RPMI8226 (cell line): ENCODE measurements at places on chromosomes 1 and 21.

GRCh38 chr1:32404946-32405345 lies 10.7 kb upstream of the BSDC1 start:
- DNase-seq, result no peak

- no peak for DNase-seq
Observed at GRCh38 chr21:43027846-43028731, 47.5 kb downstream of the CBS start.

DNA sequence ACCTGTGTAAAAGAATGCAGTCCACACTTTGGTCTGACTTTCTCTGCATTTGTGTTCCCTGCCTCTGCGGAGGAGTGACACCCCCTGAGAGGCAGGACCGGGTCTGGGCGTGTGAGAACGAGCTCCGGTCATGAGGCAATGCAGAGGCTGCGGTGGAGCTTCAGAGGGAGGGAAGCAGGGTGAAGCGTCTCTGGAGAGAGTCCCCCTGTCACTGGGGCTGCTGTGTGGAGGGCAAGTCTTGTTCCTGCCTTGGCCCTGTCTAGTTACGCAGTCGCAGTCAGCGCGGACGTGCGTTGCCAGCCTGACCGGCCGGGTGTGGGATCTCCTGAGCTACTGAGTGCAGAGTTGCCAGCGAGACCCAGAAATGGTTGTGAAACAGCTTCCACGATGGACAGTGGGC lies 48.5 kb downstream of the BACE2 start:
- no peak for DNase-seq

DNA sequence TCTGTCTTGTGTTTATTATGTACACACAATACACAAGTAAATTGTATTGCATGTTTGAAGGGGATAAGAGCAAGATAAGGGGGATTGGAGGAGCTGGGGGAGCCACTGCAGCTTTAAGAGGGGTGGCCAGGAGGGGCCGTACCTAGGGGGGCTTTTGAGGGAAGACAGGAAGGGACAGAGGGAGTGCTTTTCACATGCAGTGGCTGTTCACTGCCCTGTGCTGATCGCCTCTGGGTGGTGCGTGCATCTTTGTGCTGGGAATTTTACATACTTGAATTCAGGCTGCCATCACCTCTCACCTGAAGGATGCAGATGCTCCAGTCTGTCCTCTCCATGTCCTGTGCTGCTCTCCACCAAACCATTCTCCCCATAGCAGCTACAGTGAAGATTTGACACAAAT lies 179.5 kb downstream of the PTPRU start:
- no peak for DNase-seq

DNA sequence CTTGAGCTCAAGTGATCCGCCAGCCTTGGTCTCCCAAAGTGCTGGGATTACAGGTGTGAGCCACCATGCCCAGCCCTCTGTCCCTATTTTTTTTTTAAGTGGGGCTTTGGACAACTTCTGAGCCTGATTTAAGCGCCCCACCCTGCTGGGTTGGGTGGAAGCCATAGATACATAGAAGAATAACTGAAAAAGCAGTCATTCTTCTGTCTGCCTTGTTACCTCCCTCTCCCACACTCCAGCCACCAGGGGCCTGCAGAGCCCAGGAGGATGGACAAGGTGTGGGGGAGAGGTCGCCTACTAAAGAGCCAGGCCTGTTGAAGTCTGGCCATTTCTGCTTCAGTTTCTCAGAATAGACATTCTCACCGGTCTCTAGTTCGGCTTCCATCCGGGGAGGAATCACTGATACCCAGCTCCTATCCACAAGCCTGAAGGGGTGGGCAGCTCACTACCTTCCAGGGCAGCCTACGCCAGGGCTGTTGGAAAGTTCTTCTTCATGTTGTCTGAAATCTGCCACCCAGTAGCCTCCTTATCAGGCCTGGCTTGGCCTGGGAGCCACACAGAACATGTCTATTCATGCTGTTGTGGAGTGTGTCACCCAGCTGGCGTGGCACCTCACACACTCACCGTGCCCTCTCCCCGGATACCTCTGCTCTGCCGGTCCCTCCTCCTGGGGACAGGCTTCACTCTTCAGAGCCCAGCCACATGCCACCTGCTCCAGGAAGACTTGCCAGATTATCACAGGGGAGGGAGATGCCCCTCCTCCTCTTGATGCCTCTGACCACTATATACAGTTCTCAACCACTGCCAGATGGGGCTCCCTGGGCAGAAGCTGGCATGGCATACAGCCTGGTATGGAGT lies 27.7 kb downstream of the KNCN start:
- peak; percentile 43 for DNase-seq

GRCh38 chr1:180887841-180888240 lies 24.9 kb upstream of the KIAA1614 start:
- no peak for DNase-seq

DNA sequence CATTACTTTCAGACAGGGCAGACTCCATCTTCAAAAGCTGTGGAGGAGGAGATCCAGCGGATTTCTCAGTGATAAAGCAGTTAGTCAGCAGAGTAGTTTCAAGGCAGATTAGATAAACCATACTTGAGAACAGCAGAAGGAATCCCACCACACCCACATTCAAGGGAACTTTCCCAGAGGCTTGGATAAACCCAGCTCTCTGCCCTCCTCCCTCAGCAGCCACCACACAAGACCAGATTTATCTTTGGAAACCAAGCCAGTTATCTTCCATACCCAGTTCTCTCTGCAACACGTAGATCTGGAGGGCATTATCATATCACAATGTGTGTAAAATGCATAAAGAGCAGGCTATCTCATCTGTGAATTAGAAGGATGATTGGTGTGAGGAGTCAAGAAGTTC lies 40.2 kb downstream of the GFI1 start:
- no peak for DNase-seq

GRCh38 chr1:96557336-96557735 lies 164.2 kb upstream of the PTBP2 start:
- no peak for DNase-seq

DNA sequence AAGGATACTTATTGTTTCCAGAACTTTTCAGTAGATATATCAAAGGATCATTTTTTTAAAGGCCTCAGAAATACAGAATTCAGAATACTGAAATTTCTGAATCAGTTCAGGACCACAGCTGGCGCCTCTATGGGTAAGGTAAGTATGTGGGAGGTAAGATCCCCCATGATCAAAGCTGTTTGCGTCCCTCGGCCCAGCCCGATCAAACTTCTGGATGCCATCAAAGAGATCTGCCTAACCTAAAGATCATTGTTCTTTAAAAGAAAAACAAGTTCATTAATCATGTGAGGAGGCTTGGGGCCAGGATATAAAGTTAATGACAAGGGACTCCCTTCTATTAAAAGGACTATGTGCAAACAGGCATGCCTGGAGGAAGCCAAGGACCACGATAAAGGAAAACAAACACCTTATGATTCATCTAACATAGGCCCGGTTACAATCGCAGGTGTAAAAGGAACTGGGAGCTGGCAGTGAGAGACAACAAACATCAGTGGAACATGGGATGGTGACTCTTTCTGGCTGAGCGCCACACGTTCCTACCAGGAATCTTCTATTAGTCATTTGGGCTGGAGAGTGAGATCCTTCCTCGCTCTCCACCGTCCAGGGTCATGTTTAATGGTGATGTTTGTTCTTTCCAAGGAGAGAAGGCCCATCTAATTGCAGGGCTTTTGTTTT lies 2.8 kb upstream of the BACE2 start:
- DNase-seq, result no peak

GRCh38 chr1:44650159-44650831 lies 24.0 kb downstream of the TMEM53 start:
- no peak for DNase-seq

GRCh38 chr1:185427264-185427663 lies 110.2 kb upstream of the IVNS1ABP start:
- DNase-seq, result no peak

DNA sequence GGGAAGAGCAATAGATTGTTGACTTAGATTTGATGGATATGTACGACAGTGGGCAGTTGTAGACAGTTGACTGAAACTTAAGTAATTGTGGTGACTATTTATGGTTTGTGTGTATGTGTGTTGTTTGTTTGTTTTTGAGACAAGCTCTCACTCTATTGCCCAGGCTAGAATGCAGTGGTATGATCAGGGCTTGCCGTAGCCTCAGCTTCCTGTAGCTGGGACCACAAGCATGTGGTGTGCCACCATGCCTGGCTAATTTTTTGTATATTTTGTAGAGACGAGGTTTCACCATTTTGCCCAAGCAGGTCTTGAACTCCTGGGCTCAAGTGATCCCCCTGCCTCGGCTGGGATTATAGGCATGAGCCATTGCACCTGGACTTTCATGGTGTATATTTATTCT lies 9.8 kb downstream of the SDHC start:
- no peak for DNase-seq

DNA sequence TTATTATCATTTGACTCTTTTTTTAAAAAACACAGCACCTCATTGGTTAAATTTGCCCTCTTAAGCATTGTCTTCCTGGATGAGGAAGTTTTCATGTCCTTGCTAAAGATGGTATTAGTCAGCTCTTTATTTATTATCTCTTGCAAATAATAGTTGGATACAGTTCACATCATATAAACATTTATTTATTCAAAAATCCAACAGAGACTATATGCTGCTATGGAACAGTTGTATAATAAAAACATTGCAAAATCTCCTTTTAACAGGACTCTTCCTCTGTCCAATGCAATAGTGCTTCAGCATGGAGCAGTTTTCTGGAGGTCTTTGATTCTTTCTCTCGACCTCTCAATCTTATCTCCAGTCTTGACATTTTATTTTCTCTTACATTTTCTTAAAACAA lies 49.5 kb upstream of the VCAM1 start:
- no peak for DNase-seq

DNA sequence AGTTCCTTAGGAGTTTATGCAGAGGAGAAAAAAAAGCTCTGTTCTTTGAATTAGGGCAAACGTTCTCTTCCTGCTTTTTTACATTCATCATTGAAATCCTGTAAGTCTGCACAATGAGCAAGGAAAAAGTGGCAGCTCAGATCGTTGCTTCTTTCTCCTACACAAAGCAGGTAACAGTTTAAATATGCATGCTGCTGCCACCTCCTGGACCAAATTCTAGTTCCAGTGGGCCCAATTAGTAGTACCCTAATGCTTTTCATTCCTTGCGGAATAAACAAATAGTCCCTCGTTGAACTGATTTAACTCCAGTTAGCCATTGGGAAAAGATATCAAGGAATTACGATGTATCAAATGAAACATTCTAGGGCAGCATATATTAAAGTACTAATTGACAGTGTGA lies 20.1 kb downstream of the YTHDF2 start:
- DNase-seq, result no peak

GRCh38 chr1:218294546-218294945 lies 9.5 kb downstream of the RRP15 start:
- DNase-seq, result no peak

GRCh38 chr1:98672189-98672588 lies 10.7 kb downstream of the SNX7 start:
- DNase-seq, result no peak

DNA sequence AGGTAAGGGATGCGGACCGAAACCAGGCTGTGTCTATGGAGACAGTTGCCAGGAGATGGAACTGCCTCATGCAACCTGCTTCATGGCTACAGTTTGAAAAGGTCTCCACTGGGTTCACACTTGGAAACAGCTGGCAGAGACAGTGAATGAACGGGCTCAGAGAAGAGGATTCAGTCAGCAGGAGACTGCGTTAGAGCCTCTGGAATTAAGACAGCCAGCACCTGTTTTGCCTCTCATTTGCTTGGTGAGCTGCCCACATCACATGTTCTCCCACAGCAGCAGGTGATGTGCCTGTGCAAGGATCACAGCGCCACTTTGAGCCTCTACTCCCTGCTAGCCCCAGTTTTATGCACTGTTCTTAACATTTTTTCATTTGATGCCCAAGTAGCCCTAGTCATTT lies 321.0 kb downstream of the PLPP3 start:
- DNase-seq, result no peak

- DNase-seq, result no peak
Observed at GRCh38 chr1:21667348-21668231, 1.6 kb downstream of the RAP1GAP start.

DNA sequence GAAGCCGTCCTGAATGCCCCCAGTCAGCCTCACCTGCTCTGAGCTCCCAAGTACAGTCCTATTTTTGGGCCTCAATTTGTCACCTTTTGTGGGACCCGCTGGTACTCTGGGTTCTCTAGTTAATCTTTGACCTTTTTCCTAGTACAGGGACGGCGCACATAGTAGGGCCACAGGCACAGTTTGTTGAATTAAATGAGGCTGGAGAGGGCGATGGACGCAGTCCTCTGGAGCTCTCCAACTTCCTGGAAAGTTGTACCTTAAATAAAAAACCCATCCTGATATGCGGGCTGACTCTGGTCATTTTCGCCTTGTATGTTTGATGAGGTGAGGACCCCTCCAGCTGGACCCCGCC lies 4.8 kb downstream of the FAM110D start:
- no peak for DNase-seq

GRCh38 chr21:19141511-19141910 lies 737.9 kb upstream of the TMPRSS15 start:
- no peak for DNase-seq

- DNase-seq, result no peak
Observed at GRCh38 chr21:41923631-41924367, 30.0 kb downstream of the C2CD2 start.

GRCh38 chr1:155174324-155175280 lies 953 bp downstream of the TRIM46 start:
- peak; percentile 28 for DNase-seq

DNA sequence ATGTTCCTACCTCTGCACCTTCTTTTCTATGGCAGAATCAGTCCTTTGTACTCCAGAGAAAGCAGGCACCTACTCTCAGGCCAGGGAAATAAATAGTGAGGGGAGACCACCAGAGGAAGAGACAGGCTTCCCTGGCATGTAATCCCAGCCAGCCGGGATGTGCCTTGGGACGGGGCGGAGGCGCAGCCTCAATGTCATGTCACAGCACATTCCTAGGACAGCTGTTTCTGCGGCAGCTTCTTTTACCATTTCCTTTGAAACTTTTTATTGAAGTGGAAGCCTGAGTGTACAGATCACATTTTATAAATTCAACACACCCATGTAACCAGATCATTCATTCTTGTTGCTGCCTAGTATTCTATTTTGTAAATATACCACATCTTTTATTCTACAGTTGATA lies 67.9 kb upstream of the ZNF326 start:
- no peak for DNase-seq
